ENCODE measurements at places on chromosomes 7 and 10.

DNA sequence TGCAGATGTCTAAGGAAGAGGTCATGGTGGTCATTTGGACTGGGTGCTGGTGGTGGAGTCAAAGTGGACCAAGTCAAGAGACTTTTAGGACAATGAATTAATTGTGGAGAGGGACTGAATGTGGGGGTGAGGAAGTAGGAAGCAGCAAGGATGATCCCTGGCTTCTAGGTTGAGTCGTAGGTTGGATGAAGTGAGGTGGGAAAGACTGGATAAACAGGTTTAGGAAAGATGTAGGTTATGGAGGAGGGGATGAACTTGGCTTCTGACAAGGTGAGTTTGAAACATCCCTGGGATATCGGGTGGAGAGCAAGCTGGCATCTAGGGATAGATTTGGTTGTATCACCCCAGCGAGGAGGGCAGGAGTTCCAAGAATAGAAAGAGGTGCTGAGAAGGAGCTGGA lies 7.6 kb downstream of the SEMA4G start:
- no peak for DNase-seq

DNA sequence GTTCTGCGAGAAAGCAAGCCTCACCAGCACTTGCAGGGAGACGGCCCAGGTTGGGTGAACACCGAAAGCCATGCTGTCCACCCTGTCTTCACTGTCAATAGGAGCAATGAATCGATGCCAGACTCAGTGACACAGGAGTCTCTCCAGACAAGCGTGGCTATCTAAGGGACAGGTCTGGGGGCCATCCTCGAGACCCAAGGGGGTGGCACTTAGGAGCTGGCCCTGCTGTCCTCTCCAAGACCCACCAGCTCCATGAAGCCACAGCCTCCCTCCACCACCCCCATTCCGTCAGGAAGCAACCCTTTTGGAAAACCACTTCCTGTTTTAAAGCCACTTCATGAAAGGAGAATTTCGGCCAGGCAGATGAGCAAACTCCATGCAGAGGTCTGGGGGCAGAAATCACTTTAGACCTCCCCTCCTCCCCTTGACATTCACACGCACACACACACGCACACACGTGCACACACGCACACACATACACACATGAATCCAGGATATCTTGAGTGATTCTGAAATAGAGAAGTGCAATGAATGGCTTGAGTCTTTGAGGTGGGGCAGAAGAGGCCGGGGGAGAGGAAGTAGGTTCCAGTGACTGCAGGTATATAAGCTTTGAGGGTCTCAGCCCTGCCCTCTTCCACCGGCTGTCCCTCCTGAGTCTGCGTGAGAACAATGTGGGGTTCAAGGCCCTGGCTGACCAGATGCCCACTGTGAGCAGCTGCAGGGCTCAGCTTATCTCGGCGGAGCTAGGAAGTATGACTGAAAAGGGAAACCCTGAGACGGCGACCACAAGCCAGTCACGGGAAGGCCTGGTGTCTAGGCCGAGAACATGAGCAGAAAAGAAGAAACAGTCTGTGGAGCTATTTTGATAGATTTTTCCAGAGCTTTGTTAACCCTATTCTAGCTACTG lies 25.0 kb downstream of the RGS10 start:
- DNase-seq: peak; percentile 78

- DNase-seq: no peak
Measured at GRCh38 chr7:91068136-91068795, 196.0 kb upstream of the FZD1 start.

DNA sequence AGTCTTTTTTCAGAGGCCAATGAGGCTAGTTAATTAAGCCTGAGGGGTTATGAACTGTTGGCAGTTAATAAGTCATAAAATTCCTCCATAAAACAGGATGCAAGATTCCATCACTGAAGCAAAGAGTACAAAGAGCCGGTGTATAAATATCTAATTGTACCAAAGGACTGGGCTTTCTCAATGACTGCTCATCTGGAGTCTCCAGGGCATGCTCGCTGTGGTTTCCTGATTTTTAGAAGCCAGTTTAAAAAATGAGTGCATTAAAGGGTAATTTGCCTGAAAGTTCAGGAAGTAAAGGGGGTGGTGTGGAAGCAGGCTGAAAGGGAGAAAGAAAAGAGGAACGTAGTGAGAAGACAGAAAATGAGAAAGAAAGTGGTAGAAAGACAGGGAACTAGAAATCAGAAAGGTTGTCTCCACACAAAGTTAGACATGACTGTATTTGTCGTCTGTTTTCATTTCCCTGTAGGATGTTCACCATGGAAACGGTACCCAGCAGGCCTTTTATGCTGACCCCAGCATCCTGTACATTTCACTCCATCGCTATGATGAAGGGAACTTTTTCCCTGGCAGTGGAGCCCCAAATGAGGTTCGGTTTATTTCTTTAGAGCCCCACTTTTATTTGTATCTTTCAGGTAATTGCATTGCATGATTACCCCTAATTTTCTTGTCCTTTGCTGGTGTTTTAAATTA lies 282.3 kb downstream of the TWIST1 start:
- DNase-seq: peak; percentile 24

GRCh38 chr10:36345807-36346206 lies 703.7 kb upstream of the FZD8 start:
- peak; percentile 28 for DNase-seq

DNA sequence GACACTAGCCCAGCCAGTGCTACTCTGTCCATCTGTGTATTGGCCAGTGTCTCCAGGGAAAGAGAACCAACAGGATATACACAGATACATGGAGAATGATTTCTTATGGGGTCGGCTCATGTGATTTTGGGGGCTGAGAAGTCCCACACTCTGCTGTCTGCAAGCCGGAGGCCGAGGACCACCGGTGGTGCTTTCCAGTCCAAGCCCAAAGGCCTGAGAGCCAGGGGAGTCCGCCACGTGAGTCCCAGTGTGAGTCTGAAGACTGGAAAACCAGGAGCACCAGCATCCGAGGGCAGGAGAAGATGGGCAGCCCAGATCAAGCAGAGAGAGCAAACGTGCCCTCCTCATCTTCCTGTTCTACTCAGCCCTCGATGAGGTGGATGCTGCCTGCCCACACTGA lies 71.5 kb downstream of the C10orf143 start:
- no peak for DNase-seq

DNA sequence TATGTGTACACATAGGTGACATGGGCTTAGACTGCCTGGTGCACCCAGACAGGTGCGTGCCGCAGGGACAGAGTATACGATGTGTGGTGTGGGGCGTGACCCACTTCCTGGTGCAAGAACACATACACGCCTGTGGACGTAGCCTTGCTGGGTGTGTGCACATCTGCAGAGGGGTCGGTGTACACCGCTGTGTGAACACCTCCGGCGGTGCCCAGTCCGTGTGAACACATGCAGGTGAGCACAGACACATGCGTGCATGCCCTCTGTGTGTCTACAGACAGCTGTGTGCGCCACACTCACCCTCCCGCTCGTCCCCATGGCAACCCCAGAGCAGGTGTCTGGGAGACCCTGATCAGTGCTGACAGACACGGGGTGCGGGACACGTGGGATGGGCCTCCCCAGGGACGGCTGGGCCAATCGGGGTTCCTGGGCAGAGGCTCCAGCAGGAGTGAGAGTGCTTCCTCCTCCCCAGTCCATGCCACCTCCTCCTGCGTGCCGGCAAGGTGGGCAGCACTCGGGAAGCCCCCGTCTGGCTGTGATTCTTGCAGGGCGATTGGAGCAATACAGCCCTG lies 23.4 kb downstream of the ELFN1 start:
- DNase-seq: no peak

DNA sequence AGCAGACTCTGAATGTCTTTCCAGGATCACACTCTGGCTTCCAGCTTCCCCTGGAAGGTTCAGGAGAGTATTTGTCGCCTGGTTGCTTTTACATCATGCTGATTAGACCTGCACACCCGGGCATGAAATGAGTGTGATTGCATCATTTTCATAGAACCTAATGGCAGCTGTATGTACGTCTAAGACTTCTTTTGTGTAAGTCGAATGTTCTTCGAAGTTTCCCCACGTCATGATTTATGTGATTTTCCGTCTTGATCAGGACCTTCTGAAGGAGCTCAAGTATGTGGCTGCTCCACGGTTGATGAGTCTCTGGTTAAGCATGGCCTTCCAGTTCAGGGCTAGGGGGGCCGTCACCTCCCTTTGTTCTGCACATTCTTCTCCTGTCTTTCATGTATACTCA lies 4.5 kb downstream of the EIF4H start:
- DNase-seq: peak; percentile 82

- peak; percentile 47 for DNase-seq
Measured at GRCh38 chr10:35194906-35195305, 68.3 kb downstream of the CREM start.

DNA sequence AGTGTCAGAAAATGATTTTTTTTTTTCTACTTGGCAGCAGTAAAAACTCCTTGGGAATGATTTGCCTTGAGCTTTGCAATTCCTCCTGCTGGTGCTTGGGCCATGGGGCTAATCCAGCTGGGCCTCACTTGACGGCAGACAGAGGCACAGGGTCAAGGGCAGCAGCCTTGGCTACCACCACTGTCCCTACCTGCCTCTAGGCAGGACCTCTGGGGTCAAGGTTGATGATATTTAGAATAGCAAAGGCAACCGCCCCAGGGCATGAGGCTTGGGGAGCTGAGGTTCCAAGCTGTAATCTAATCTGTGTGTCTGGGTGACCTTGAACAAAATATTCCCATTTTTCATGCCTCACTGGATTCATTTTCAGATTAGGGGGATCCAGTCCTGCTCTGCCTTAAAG lies 327.4 kb downstream of the PLXNA4 start:
- no peak for DNase-seq

- DNase-seq: no peak
Measured at GRCh38 chr7:99460651-99461050, 5.3 kb downstream of the ATP5MF start.

GRCh38 chr10:62805231-62806099 lies 945 bp downstream of the ADO start:
- DNase-seq: no peak

DNA sequence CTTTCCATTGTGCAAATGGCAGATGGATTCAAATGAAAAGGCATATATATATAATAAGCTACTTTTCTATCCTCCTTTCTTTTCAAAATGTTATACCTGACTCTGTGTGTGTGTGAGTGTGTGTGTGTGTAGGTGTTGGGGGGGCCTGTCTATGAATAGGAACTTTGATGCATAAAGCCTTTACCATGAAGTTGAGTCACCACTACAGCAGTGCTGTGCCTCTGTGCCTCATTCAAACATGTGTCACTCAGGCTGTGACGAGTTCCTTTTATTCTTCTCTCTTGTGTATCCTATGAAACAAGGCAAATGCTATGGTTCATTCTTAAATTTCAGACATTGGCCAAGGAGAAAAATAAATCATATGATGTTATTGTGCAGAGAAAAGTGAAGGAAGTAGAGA lies 52.7 kb upstream of the DKK1 start:
- no peak for DNase-seq

- no peak for DNase-seq
Measured at GRCh38 chr7:128893251-128894100, 17.0 kb downstream of the KCP start.

- DNase-seq: no peak
Measured at GRCh38 chr7:2124604-2125345, 108.0 kb downstream of the MAD1L1 start.

- peak; percentile 85 for DNase-seq
Measured at GRCh38 chr7:112201411-112201810, 4.8 kb downstream of the DOCK4 start.

GRCh38 chr7:101235522-101235921 lies 2.1 kb downstream of the CLDN15 start:
- DNase-seq: no peak

DNA sequence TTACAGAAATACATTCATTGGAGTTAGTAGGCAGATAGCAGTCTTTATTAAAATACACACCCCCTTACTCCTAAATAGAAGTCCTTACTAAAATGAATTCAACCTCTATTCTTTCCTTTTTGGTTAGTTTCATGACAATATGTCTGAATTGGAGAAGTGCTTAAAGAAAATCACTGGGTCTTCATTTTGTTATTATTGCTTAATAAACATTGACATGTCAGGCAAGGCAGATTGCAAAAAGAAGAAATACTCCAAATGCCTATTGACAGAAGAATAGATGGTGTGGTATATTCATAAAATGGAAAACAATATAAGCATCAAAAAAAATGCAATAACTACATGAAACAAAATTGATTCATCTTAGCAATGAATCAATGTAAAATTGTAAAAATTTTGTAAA lies 135.5 kb downstream of the TMEM26 start:
- no peak for DNase-seq

DNA sequence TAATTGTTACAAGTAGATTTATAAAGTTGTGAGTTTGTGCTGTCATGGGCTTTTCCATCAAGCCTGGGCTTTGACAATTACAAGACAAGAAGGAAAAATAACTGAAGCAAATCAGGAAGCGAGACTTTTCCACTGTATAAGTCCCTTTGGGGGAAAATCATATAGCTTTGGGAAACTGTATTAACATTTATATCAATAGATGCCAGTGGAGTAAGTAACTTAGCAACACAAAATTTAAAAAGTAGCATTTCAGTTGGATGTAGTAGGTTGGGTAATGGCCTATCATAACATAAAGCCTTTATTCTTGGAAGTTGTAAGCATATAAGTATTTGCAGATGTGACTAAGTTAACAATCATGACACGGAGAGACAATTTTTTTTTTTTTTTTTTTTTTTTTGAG lies 931.1 kb downstream of the CNTNAP2 start:
- peak; percentile 26 for DNase-seq

- DNase-seq: peak; percentile 74
Measured at GRCh38 chr10:113126229-113127201, 176.5 kb downstream of the TCF7L2 start.

DNA sequence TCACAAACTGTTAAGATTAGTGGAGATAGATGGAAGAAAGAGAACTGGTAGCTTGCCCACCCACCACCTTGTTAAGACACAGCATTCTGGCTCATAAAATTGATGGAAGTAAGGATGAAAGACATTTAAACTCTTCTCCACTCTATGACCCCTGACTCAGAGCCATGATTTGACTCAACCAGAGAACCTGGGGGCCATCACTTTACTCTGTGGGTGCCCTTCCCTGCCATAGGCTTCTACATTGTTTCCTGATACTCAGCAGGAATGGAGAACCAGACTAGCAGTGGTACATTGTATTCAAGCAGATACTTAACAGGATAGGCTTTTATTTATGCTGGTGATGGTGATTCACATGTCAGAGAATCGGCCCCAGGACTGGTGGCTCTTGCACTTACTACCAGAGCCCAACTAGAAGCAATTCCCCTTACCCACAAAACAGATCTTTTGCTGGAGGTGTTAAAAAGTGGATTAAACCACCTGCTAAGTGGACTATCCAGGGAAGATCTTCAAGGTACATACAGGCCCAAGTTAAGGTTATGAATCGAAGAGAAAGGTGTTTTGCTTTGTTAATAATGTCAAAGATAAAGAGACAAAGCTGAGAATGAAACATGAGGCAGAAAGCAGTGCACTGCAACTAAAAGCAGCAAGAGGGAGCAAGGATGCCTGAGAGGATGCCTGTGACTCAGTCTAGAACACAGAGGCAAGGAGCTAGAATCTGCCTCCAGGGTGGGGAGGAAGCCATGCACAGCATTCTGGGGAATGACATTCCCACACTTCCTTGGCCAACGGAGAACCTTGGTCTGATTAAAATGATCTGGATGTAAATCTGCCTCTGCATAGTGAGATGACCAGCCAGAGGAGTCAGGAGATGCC lies 36.0 kb upstream of the GLI3 start:
- DNase-seq: peak; percentile 59

Data from fibroblast of skin of right quadriceps (primary cell).